ENCODE measurements at places on chromosomes 16 and 17. TPM values are rescaled to one million over a fixed set of nuclear protein-coding genes. Genes with fewer than 3 reads are reported as not detected.

The FBXL16 gene
- total RNA-seq, result not detected

GRCh38 chr17:9948928-9949327 is 43.9 kb upstream of the RCVRN start:
- no peaks in the 10 kb centered on the region for H3K4me1 ChIP-seq
- no peak overlapping the region for H3K27ac ChIP-seq
- H3K36me3 ChIP-seq, result no peaks in the 10 kb centered on the region
- DNase-seq, result no peak
- H3K27me3 ChIP-seq, result no peaks in the 10 kb centered on the region

DNA sequence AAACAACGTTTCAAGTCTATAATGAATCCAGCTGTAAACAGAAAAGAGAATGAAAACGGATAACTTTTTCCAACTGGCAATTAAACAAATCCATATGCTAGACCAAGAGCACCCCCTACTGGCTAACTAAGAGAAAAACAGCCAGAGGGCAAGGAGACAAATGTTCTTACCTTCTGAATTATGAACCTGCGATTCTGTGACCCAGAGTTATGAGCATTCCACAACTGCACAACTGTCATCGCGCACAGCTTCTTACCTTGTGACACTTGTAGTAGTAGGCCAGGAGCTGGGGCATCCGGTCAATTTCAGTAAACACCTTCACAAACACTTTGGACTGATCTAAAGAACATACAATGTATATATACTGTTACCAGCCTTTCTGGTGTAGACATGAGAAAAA is 18.6 kb downstream of the COG7 start:
- no peak overlapping the region for H3K27ac ChIP-seq
- H3K27me3 ChIP-seq, result no peaks in the 10 kb centered on the region
- H3K4me3 ChIP-seq, result no peak overlapping the region
- DNase-seq, result no peak
- H3K36me3 ChIP-seq, result peaks cover 40% of the 10 kb centered on the region

GRCh38 chr17:69325518-69326376 is 1.2 kb downstream of the ABCA5 start:
- H3K4me1 ChIP-seq, result peaks cover 15% of the 10 kb centered on the region
- no peak for DNase-seq
- H3K27me3 ChIP-seq, result no peaks in the 10 kb centered on the region
- peak overlapping the region; percentile 88 for H3K4me3 ChIP-seq

DNA sequence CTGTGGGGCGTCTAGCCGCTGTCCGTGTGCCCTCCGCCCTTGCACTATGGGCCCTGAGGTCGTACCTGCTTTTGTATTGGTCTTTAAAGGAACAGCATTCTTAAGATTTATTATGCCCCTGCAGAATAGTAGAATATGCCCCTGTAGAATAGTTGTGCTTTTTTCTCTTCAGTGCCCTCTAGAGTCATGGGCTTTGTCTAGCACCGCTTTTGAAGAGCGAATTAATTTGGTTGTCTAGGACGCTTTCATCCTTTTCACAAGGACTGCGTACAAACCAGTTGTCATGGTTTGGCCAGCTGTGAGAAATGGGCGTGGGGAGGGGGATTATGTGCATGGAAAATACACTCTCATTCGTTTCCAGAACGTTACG is 621 bp downstream of the CEP95 start:
- no peaks in the 10 kb centered on the region for H3K27me3 ChIP-seq
- DNase-seq, result no peak
- peak overlapping the region; percentile 91 for H3K4me3 ChIP-seq
- peaks cover 10% of the 10 kb centered on the region for H3K4me1 ChIP-seq

The KRTAP4-4 gene
- total RNA-seq, result not detected

- H3K4me3 ChIP-seq, result peak overlapping the region; percentile 15
- H3K4me1 ChIP-seq, result peaks cover 38% of the 10 kb centered on the region
- no peaks in the 10 kb centered on the region for H3K36me3 ChIP-seq
- DNase-seq, result no peak
These were observed 21.8 kb downstream of the ANKRD40 start for GRCh38 chr17:50685691-50686493.

GRCh38 chr16:3751878-3752277 is 34.6 kb upstream of the TRAP1 start:
- no peak overlapping the region for H3K4me3 ChIP-seq
- H3K27me3 ChIP-seq, result no peaks in the 10 kb centered on the region
- H3K27ac ChIP-seq, result peak overlapping the region; percentile 5
- peaks cover 64% of the 10 kb centered on the region for H3K36me3 ChIP-seq
- DNase-seq, result no peak

The CCL13 gene
- total RNA-seq, result not detected

The KCNJ12 gene
- 13.2 TPM for total RNA-seq

- no peak overlapping the region for H3K4me3 ChIP-seq
- no peak for DNase-seq
These were observed 3.0 kb upstream of the EEF2K start for GRCh38 chr16:22203091-22203490.

DNA sequence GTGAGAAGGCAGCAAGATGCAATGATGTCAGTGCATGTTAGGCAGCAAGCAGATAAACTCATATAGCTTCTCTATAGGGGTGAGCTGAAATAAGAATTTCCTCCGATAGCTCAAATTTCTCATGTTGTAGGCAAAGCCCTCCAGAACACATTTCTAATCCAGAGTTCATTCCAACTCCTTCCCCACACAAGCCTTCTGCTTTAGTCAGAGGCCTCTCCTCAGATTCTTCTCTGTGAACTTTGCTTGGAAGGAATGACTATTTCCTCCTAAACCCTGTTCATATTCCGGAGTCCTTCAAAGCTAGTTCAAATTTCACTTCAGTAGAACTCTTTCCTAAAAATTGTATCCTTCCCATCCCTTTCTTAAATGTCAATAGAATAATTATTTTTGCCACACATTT is 144.8 kb downstream of the KCNJ2 start:
- H3K4me1 ChIP-seq, result no peaks in the 10 kb centered on the region
- H3K27me3 ChIP-seq, result no peaks in the 10 kb centered on the region
- no peak overlapping the region for H3K27ac ChIP-seq
- DNase-seq, result no peak
- H3K4me3 ChIP-seq, result no peak overlapping the region

GRCh38 chr16:9330095-9330494 is 238.7 kb downstream of the HAPSTR1 start:
- H3K4me1 ChIP-seq, result peaks cover 2% of the 10 kb centered on the region
- peak overlapping the region; percentile 71 for H3K27ac ChIP-seq
- DNase-seq, result no peak
- H3K27me3 ChIP-seq, result no peaks in the 10 kb centered on the region
- H3K4me3 ChIP-seq, result no peak overlapping the region
- no peaks in the 10 kb centered on the region for H3K36me3 ChIP-seq
